ENCODE measurements at places on chromosomes 5 and 9.
A peak's percentile ranks its signal among the peaks of the same experiment; 100 is the strongest.

DNA sequence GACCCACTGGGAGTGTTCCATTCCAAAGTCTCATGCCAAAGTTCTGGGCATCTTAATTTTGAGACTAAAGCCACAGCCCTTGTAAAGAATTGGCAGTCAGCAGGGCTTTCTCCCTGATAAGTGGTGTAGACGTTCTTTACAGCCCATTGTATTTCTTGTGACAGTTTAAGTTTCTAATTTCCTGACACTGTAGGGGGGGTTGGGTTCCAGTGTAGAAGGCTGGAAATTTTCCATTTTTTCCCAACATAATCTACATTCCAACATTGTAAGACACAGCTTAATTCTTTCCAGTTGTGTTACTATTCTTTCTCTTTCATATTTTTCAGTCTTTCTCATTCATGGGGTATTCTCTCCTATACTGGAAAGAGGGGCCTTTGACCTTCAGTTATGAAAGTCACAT lies 121.1 kb downstream of the FBXL7 start:
- DNase-seq = no peak

DNA sequence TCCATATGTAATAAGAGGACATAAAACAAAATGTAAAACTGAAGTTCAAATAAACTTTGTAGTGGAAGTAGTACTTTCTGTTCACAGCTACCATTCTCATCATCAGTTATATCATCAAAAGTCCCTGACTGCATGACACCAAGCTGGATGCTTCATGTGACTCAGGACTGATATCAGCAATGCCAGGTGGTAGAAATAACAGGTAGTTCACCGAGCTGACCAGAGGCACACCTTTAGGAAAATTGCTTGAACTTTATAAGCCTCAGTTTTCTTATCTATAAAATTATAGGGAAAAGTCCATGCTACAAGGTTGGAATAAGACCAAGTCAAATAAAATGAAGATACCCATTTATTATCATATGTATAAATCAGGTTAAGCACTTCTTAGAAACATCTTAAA lies 124.9 kb upstream of the PTGER4 start:
- DNase-seq = no peak

DNA sequence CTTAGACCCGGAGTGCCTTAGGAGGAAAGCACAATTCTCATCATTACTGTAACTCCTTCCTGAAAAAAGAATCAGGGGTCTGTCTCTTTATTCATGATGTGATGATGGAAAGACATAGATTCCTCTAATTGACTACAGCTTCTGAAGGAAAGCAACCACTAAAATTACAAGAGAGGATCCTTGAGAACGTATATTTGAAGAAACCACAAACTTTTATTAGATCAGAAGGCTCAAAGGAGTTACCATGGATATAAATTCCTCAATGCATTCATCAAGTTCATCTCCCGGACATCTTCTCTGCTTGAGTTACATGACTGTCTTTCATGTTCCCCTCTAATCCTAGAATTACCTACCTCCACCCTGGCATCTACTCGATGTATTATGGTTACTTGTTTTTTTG lies 104.1 kb upstream of the PAPPA start:
- no peak for DNase-seq

GRCh38 chr9:7691909-7692308 lies 107.7 kb downstream of the DMAC1 start:
- no peak for DNase-seq

- DNase-seq = no peak
Measured at GRCh38 chr5:9930156-9930555, 300.0 kb upstream of the TAS2R1 start.

DNA sequence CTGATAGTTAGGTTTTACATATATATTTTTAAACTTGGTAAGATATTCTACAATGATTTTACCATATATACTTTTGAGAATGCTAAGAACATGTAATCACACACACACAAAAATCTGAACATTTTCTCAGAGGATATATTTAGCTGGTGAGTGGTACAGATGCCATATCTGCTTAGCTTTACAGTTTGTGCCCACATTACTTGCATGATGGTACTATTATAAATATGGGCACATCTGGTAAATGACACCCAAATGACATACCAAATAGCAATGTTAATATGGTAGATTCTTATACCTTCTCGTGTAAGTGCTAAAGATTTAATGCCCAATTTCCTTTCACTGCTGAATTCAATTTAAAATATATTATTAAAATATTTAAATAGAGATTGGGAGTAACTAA lies 56.6 kb downstream of the LSM11 start:
- no peak for DNase-seq

DNA sequence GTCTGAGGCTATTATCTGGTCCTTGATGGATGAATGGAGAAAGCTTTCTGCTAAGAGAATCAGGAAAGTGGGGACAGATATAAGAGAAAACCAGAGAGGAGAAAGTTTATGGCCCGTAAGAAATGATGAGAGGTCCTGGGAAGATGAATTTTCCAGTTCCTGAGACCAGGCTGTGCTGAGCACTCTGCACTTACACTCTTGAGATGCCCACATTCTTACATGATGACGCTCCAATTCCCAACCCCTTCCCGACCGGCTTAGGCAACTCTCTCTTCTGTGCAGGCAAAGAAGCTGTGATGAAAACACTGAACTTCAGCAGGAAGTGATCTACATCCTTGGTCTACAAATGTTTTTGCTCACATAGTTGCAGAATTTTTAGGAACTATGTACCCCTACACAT lies 417.0 kb downstream of the ARHGEF28 start:
- DNase-seq = no peak

GRCh38 chr9:23823269-23823668 lies 2.8 kb downstream of the ELAVL2 start:
- no peak for DNase-seq

DNA sequence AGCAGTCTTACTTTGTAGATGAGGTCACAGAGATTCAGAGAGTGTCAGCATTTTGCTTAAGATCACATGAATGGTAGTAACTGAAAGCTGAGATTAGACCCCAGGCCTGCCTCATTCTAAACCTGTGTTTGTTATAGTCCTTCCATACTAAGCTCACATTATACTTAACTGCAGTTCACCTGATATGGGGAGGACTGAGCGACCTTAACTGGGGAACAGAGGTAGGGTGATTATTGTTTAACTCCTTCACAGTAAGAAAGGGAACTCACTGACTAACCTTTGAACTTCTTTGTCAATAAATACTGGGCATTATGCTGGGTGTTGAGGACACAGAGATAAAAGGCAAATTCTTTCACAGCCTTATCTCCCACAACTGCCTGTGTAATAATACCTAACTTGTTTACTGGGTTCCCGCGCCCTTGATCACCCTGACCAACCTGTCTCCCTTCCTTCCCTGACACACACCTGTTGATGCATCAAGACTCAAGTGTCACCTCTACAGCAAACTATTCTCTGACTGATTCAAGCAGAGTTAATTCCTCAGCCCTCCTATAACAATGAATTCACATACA lies 27.2 kb downstream of the DEPDC1B start:
- no peak for DNase-seq

DNA sequence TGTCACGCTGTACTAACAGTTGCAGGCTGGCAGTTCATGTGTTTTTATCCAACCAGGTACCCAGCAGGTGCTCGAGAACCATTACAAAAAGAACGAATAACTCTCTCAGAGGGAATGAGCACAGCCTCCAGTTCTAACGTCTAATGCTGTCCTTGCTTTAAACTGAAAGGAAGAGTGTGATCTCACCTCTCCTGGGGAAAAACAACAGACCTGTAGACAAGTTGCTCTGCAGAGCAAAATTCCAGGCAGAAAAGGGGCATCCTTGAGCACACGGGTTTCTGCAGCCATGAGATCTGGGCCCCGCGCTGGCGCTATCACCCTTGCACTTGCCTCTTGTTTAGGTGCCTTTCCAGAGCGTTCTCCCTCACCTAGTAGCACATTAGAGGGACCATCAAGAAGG lies 92.5 kb upstream of the DNAH5 start:
- DNase-seq = no peak

DNA sequence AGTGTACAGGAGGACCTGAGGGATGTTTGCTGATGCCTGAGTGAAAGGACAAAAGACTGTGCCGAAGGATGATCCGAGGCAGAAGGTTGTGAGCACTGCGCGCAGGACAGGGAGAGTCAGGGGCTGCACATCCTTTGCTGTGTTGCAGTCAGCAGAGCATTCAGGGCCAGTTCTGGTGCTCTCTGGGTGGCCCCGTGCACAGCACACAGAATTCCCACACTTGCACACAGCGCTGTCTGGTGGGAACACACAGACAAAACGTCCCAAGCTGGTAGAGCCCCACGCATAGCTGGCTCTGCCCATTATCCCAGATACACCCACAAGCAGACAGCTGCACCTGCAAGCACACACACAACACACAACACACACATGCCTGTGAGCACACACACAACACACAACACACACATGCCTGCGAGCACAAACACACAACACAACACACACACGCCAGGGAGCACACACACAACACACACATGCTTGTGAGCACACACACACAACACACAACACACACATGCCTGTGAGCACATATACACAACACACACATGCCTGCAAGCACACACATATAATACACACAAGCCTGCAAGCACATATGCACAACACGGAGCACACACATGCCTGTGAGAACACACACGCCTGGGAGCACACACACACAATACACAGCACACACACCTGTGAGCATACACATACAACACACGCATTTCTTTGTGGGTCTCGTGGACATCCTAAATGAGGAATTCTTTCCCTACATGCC lies 74.4 kb downstream of the FGF18 start:
- no peak for DNase-seq

DNA sequence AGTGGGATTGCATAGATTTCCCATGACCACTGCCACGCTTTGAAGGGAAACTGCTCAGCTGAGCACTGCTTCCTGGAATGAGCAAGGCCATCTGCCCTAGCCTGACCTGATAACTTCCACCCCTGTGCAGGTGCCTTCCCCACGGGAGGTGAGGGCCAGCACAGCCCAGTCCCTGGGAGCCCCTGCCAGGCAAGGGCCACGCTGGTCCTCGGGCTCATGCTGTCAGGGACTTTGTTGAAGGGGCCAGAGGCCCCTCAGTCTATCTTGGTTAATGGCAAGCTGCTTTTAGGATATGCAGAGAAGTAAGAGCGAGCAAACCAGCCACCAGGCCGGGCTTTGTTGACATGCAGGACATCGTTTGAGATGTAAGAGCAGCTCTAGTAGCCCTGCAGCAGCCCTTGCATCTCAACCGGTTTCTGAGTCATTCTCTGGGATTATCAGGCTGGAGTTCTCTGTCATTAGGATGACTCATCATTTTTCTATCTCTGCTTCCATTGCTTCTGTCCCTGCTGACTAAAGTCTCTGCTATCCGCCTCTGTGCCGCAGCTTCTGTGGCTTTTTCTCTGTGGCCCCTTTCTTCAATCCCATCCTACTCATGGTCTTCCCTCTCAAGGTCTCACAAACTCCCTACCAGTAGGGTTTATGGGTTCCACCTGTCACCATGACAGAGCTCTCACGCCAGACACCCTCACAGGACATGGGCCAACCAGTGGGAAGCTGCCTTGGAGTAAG lies 30.6 kb upstream of the IQGAP2 start:
- no peak for DNase-seq

GRCh38 chr5:174325431-174325830 lies 279.9 kb downstream of the NSG2 start:
- no peak for DNase-seq

DNA sequence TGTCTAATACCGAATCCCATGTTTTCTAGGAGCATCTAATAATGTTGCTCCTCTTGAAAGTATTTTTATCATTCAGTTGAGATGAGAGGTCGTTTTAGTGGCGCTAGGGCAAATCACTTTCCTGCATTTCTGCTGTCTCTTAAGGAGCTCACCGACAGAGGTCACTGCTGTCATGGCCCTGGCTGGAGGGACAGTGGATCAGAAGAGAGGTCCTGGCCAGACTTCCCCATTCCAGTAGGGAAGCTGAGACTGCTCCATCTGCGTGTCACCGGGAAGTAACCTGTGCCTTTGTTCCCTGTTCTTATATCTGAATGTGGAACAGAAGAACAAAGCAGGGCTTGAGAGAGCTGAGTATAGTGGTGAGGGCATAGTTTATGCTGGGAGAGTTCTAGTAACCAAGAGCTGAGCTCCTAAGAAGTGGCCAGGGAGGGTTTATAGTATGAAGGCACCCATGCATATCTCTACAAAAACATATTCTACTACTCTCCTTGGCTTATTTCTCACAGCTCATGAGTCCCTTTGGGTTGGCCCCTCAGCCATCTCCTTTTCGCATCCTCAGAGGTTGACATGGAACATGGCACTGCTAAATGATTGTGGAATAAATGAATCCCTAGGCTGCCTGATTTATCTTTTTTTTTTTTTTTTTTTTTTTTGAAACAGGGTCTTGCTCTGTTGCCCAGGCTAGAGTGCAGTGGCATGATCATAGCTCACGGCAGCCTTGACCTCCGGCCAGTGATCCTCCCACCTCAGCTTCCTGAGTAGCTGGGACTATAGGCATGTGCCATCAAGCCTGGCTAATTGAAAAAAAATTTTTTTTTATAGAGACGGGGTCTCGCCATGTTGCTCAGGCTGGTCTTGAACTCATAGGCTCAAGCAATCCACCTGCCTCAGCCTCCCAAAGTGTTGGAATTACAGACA lies 27.2 kb downstream of the ATP6V0E1 start:
- no peak for DNase-seq

- DNase-seq = peak; percentile 29
Measured at GRCh38 chr5:159764283-159765134, 151.8 kb upstream of the ADRA1B start.

DNA sequence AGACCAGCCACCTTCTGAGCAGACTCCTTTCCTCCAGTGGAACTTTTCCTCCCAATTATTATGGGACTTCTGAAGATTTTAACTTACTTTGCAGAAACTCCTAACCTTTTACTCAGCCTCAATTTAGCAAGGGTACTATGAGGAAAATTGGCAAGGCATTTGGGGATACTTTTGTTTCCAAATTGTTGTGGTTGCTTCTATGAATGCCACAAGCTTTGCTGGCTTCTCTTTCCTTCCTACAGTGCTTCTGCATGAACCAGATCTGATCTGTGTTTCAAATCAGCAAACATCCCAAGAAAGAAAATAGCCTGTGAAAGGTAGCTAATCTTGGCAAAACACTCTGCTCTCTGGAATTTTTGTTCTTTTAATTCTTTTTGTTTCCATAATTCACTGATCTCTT lies 57.3 kb upstream of the TAF11L2 start:
- DNase-seq = no peak
